ENCODE measurements at places on chromosomes 13 and 19.
A peak's percentile ranks its signal among the peaks of the same experiment; 100 is the strongest.

- no peak for DNase-seq
Measured at GRCh38 chr13:43085545-43085944, 62.2 kb downstream of the DNAJC15 start.

DNA sequence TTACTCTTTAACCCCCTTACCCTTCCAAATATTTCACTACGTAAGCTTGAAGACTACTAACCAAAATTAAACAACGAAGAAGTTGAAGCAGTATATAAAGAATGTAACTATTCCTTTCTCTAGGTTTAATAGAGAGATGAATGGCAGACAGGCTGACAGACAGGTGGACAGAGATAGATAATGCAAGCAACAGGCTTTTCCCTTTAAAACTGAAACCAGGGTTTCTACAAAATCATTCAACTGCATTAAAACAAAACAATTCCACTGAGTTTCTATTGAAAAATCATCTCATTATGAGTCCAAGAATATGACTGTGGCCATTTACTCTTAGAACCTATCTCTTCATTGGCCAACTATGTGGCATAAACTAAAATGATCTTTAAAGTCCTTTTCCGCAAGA, 15.2 kb downstream of the LNX2 start:
- DNase-seq = no peak

- DNase-seq = no peak
Measured at GRCh38 chr13:75618308-75618707, 17.8 kb upstream of the LMO7 start.

GRCh38 chr19:23851966-23852365, 62.7 kb upstream of the ZNF726 start:
- DNase-seq = no peak

DNA sequence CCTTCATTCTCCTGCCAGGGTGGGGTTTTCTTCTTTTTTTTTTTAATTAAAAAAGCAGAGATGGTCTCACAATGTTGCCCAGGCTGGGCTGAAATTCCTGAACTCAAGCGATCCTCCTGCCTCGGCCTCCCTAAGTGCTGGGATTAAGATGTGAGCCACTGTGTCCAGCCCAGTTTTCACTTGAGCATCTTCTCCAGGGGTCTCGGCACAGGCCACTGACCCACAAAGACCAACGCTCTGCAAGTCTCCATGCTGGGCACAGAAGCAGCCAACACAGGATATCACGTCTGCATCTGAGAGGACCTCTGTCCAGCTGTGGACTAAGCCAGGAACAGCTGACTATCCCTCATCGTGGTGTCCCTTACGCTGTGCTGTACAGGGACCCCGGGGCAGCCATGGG, 9.5 kb upstream of the TMEM86B start:
- no peak for DNase-seq

GRCh38 chr19:604355-604754, 14.7 kb downstream of the HCN2 start:
- DNase-seq = peak; percentile 20

DNA sequence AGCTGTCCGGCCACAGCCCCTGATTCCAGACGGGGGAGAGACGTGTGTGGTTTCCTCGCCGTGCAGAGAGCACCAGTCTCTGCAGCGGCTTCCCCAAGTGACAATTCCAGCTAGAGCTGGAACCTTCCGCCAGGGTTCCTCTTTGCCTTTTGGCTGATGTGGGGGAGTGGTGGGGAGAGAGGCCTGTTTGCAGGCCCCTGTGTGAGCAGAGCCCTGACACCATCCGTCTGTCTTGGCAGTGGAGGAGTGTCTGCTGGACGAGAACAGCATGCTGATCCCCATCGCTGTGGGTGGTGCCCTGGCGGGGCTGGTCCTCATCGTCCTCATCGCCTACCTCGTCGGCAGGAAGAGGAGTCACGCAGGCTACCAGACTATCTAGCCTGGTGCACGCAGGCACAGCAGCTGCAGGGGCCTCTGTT, 25.0 kb downstream of the LAMP1 start:
- no peak for DNase-seq

DNA sequence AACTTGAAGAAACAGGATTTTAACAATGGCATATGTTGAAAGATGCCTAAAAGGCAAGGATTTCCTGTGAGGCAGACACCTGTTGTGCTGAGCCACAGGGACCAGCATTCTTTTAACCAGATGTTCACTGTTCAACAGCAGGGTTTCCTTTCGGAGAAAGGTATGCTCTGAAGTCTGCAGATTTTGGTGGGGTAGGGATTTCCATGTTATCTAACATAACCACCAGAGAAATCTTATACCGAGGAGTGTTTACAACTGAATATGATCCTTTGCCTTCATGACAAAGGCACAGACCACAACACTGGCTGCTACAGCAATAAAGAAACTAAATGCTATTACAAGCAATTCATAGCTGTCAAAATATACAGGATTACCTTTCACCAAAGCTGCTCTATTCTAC, 48.1 kb downstream of the MPHOSPH8 start:
- DNase-seq = no peak

DNA sequence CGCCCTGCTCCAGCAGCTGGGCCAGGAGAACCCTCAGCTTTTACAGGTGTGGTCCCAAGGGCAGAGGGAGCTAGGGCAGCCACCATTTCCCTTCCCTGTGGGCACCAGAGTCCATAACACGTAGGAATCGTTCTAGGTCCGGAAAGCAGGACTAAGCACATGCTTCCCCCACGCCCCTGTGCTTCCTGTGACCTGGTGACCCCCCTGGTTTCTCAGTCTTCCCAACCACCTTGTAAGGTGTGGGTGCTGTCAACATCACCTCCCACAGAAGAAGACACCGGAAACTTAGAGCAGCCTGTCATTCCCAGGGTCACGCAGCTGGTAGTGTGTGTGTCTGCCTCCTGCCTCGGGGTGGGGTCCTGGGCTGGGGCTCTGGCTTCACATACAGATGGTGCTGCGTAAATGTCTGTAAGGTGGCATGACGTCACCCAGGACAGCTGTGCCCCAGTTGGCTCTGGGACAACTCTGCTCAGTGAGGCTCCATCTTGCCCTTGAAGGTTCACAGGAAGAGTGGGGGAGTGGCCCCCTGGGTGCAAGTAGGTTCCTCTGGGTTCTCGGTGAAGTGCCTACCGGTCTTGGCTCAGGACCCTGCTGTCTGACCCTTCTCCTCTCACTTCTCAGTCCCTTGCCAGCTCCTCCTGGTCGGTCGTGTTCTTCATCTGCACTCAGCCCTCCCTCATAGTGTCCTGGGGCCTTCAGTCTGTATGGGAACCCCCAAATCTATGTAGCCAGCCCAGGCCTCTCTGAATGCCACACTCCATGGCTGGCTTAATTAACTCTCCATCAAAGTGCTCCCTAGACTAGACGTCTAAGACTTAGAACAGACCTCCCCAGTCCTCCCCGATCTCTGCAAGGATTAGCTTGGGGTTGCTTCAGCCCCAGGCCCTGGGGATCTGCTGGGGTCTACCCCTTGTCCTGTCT, 4.0 kb downstream of the RAD23A start:
- DNase-seq = no peak

DNA sequence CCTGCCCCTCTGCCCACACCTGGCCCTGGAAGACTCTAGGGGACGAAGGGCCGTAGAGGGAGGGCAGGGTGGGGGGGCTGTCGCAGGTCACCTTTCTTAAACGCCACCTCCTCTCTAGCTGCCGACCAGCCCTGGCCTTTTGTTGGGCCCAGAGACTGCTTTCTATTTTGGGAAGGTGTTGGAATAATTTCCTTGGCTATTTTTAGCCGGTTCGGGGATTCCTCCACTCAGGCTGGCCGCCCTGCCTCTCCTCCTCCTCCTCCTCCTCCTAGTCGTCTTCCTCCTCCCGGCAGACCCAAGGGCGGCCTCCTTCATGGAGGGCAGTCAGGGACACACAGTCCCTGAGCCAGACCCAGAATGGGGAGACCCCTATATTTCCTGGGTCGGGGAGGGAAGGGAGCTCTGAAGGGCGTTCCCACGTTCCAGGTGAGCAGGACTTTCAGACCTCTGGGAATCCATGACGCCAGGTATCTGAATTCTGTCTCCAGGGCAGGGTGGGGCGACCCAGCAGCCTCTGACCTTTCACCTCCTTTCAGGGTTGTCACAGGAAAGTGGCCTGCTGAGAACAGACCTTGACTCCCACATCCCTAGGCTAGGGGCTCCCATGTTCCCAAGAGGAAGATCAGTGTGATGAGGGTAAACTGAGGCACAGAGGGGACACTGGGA, 19.9 kb downstream of the GADD45B start:
- no peak for DNase-seq

DNA sequence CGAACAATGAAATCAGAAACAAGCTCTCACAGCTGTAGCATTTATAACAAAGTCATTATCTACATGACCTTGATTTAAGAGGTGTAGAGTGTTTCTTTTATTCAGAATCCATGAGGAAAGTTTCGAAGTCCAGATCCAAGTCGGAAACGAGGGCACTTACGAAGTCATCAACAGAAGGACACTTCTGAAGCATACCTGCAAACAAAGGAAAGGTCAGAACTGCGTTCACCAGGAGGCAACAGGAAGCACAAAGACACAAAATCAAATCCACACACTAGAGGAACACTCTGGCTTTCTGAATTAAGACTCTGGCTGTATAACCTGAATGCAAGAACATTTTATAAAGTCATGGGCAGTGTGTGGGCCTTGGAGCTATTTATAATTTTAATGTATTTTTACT, 158.9 kb downstream of the MIPEP start:
- DNase-seq = no peak

DNA sequence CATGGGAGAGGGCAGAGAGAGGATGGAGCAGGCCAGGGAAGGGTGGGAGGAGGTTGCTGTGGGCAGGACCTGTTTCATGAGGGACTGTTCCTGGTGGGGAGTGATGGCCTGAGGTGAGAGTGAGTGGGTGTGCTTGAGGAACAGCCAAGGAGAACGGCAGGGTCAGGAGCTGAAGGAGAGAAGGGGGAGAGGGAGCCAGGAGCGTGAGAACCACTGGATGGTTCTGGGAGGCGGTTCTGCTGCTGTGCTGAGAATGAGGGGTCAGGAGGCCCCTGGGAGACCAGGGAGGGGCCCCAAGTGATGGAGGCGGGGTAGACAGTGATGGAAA, 7.8 kb downstream of the SIN3B start:
- DNase-seq = no peak

DNA sequence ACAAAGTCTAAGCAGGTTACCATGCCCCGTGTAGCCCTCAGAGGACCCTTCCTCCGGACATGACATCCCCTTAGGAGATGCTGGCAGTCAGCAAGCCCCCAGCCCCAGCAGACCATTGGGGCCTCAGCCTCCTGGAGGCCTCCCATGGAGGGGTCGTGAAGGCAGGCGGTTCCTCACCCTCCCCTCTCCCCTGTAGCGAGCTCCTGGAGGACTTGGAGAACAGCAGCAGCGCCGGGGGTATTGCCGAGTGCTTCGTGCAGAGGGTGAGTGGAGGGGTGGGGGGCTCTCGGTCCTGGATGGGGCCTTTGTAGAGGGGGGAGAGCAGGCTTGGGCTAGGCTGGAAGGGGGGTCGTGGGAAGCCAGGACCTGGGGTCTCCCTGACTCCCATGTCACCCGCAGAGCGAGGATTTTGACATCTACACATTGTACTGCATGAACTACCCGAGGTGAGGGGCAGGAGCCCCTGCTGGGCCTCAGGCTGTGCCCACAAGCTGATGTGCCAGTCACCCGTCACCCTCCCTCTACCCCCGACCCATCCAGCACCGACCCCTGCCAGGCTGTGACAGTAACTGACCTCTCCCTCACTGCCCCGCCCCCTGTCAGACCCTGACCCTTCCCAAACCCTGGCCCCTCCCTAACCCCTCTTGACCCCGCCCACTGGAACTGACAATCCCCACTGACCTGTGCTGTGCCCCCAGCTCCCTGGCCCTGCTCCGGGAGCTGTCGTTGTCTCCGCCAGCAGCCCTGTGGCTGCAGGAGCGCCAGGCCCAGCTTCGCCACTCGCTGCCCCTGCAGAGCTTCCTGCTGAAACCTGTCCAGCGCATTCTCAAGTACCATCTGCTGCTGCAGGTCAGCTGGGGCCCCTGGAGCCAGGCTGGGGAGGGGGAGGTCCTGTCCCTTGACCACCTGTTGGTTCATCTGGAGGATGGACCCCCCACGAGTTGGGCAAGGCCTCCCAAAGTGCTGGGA, 4.0 kb downstream of the PLEKHG2 start:
- DNase-seq = no peak

DNA sequence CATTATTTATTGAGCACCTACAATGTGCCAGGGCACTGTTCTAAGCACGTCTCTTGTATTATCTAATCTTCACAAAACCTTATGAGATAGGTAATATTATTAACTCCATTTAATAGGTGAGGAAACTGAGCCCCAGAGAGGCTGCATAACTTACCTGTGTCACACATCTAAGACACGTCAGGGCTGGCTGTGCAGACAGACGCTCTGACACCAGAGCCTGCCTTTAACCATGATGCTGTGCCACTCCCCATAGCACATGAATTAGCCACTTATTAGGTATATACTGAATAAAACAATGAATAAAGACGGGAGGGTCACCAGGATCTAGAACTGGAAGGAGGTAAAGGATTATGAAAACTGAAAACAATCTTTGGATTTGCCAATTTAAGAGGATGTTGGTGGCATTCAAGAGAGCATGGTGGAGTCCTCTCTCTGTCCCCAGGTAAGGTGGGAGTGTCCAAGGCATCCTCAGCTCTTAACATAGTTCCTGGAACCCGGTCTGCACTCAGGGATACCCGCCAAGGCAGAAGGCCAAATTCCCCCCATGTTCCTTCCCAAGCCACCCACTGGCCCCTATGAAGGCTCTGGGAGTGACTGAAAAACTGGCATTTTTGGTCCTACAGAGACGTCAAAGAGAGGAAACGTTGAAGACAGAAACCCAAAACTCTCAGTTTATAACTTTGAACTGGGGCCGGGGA, 479.7 kb downstream of the FOXO1 start:
- DNase-seq = no peak

DNA sequence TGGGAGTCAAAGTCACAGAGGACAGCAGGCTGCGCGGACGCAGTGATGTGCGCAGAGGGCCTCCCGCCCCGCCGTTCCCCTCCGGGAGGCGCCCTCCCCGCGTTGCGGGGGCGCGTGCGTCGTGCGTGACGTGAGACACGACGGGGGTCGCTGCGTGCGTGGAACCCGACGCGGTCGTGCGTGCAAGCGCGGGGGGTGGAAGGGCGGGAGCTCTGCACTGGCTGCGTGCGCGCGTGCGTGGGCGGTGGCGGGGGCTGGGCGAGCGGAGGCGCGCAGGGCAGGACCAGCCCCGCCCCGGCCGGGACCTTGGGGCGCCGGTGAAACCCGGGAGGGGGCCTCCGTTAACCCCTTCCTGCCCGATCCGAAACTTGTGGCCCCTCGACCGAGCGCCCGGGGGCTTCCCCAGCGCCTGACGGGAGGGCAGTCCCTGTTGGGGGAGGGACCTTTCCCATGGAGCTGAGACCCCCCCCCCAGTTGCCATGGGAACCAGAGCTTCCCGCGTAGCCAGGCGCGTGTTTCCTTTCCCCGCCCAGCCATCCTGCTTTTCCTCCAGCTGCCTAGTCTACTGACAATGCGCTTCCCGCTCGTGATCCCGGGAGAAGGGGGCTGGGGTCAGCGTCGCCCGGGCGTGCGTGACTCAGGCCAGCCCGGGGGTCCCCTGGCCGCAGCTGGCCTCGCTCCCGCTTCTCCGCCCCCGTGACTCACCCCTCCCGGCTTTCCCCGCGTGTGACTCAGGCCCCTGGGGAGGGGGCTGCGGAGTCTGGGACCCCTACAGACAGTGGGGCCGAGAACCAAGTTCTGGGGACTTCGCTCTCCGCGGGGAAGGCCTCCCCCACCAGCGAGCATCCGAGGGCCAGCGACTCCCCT, 7.3 kb upstream of the HOOK2 start:
- DNase-seq = peak; percentile 92

Data from stimulated activated CD4-positive, alpha-beta T cell treated with anti-CD3 and anti-CD28 coated beads, Interleukin-4, amount 100 ng/mL, for 1 hour (primary cell).